ENCODE measurements at places on chromosomes 1 and 21. TPM values are rescaled to one million over a fixed set of nuclear protein-coding genes. Genes with fewer than 3 reads are reported as not detected.
A peak's percentile ranks its signal among the peaks of the same experiment; 100 is the strongest.

MORN1 gene
- 13.5 TPM for total RNA-seq

DNA sequence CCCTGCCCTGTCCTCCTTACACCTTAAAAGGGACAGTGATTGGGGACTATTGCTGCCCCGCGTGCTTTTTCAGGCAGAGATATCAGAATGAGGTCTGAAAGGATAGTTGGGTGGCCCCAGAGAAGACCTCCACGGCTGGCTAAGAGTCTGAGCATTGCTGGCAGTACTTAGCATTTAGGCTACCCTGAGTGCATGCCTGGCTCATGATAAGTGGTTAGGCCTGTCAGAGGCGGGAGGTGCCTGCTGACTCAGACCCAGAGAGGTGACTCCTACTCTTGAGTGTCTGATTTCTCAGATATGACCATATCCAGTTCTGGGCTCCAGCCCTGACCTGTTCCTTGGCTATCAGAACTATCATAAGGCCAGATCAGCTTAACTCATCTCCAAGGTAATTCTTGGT, 213.7 kb downstream of the PBX1 start:
- ATAC-seq, result peak; percentile 96

CELA2A gene
- total RNA-seq, result 1.1 TPM

CD1C gene
- 0.62 TPM for total RNA-seq

FAM163A gene
- total RNA-seq, result 2.4 TPM

DNA sequence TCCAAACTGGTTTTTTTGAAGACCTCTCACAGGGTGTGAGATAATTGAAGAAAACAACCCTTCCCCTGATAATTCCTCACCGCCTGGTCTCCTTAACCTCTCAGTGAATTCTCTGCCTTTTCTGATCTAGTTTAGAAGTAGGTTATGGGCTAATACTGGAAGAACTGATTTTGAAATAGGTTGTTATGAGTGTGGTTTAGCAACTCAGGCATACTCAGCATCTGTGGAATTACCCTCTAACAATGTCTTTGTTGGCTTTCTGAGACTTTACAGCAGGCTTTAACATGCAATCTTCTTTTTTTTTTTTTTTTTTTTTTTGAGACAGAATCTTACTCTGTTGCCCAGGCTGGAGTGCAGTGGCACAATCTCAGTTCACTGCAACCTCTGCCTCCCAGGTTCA, 10.3 kb upstream of the PLD5 start:
- ATAC-seq, result no peak

- no peak for ATAC-seq
Measured at GRCh38 chr1:48596046-48596445, 124.0 kb upstream of the SPATA6 start.
